NCI-H2171 (cell line): ENCODE measurements at places on chromosomes 4 and X.

DNA sequence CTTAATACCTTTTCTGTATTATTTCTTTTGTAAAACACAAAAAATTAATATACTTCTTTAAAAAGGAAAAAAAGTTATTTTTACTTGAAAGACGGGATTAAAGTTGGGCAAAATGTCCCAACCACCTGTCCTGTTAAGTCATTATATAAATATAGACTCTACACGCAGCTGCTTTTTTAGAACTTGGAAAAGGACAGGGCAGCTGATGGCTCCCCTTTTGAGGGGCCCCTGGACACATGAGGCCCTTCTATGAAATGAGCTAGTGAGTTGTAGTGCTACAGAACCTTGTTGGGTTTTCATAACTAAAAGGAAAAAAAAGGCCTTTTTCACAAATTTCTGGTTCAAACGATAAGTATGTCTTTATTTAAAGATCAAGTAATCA lies 600 bp upstream of the BEX2 start:
- no peak for DNase-seq

DNA sequence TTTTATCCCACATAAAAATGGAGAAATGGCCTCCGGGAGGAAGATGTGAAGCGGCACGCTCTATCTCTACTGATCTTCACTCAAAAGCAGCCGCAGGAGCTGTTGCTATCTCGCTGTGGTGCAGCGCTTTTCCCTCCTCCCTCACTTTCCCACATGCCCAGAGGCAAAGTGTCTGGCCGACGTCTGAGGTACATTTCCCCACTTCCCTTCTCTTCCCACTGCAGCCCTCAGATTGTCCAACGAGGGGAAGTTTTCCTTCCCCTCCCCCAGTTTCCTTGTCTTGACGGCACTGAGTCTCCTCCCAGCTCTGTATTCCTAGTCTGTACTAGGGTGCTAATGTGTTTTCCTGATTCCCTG lies 660 bp upstream of the COL25A1 start:
- no peak for DNase-seq

- DNase-seq, result no peak
Measured at GRCh38 chr4:129998436-129999150, 902.6 kb downstream of the C4orf33 start.

DNA sequence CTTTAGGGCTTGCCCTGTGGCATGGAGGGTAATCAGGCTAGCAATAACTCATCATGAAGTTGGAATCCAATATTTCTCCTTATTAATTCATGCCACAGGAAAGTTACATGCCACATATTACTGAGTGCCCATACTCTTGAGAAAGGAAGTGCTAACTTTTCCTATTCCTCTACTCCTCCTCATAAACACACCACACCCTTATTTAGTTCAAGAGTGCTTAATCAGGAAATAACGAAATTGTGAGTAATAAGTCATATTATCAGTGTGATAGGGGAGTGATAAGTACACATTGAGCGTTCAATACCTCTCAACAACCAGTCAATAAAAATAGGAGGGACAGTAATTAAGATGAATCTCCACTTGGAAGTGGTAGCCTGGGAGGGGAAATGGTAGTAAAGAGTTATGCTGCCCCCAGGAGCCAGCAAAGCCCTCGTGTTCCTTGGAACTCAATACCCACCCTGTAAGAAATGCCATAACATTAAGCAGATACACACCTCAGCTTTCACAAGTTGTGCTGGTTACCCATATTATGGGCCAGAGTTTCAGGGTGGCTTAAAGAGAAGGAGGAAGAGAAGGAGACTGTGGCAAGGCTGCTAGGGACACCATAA lies 410.0 kb upstream of the NR3C2 start:
- no peak for DNase-seq

- DNase-seq, result no peak
Measured at GRCh38 chr4:5712931-5713330, 1.9 kb downstream of the EVC start.

DNA sequence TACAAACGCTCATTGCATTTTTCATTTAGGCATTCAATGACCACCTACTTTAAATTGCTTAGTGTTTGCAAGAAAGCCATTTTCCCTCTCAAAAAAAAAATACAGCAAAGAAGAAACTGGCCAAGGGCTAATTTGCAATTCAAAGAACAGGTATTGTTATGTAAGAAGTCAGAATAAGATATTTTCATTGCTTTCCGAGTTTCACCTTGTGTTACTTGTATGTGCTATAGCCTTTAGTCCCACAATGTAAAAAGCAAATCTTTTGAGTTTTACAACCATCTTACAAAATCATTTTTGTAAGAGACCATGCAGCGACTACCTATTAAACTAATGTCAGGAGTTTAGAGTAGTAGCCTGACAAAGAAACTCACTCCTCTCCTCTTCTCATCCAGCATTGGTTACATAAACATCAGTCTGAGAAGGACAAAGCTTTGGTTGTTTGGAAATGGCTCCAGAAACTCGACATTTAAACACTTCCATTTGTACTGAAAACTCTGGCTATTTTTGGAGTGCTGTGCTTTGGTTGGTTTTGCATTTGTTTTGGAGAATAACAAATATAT lies 15.3 kb downstream of the TENM3 start:
- no peak for DNase-seq

DNA sequence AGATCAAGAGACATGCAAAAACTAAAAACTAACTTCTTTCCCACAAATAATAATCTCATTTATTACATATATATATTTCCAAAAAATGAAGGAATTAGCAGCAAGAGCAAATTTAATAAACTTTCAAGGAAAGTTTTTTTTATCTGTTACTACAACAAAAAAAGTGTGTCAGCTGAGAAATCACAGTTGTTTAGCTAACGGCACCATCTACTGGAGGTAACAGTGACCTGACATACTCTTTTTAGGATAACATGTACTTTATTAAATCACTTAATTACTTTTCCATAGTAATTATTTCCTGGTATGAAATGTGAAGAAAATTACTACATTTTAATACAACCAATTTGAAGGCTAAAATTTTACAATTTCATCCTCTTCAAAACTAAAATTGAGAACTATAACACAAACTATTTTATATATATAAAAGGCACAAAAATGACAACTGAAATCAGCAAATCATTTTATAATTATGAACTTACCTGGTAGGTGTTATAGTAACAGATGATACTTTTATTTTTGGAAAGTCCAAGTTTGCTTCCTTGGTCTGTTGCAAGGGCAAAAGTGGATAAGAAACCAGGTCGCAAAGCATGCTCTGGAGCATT lies 9.1 kb downstream of the LAMTOR3 start:
- DNase-seq, result peak; percentile 12

GRCh38 chrX:39753293-39753996 lies 344.3 kb downstream of the BCOR start:
- no peak for DNase-seq

DNA sequence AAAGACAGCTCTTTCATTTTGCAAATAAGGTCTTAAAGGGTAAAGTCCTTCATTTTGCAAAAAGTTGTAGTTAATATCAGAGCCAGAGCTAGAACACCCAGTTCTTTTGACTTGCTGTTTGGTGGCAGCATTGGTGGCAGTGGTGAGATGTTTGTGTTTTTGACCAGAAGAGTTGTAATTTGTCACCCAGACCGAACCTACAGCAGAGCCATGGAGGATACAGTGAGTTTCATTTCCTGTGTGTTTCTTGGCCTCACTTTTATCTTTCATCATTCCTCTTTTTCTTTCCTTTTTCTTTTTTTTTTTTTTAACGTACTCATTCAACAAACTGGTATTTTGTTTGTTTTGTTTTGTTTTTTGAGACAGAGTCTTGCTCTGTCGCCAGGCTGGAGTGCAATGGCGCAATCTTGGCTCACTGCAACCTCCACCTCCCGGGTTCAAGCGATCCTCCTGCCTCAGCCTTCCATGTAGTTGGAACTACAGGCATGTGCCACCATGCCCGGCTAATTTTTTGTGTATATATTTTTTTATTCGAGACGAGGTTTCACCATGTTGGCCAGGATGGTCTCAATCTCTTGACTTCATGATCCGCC lies 116.4 kb downstream of the AFF1 start:
- no peak for DNase-seq

DNA sequence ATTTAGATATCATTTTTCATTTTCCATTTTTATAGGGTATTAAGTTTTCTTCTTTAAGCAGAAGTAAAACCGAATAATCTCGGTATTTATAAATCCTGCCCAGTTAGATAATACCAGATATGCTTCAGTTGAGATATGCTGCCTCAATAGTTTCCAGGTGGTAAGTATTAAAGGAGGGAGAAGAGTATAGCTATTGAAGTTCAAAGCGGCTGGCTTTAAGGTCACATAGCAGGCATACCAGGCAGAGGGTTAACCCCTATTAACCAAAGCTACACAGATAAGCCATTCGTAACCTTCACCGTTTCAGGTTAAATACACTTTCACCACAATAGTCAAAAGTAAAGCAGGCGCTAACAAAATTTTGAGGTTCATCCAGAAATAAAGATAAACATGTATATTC lies 54.2 kb downstream of the EDNRA start:
- no peak for DNase-seq

- DNase-seq, result no peak
Measured at GRCh38 chr4:103097112-103097511, 2.5 kb downstream of the BDH2 start.

GRCh38 chr4:75172551-75172950 lies 239.6 kb downstream of the PARM1 start:
- no peak for DNase-seq

DNA sequence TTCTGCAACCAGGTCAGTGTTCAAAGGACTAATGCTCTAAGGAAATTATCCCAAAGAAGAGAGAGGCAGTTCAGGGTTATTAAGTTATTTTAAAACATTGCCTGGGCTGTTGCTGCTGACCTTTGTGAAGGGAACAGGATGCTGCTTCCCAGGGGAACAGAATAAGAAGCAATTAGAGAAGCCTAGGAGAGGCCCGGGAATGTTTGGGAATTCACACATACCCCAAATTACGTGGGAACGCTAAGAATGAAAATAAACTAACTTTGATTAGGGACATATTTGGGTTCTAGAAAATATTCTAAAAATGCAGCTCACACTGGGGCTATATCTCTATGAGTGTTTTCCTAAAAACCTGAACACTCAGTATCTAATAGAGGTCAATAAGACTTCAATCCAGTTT lies 243.1 kb upstream of the FTHL17 start:
- no peak for DNase-seq

DNA sequence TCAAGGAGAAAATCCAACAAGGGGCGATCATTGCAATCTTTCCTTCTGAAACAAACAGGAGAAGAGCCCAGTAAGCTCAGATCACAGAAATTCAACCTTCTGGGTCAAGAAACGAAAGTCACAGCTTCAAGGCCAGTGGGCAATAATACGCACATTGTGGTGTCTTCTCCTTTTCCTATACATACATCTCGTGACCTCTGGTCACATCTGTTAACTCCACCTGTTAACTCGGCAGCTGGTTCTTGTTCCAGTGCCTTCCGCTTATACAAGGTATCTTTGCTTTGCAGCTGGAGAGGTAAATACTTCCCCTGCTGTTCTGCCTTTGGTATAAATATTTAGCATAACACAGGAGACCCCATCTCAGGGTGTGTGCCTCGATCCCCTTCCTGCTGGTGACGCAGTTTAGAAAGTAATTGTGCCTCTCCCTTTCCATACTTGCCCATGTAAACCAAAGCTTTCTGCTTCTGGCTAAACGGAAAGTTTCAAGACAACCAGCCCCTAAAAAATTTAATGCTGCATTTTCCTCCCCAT lies 45.0 kb downstream of the CCDC149 start:
- DNase-seq, result no peak

- DNase-seq, result no peak
Measured at GRCh38 chr4:5018096-5018495, 1.2 kb downstream of the CYTL1 start.
